Smooth muscle cell of the coronary artery (primary cell): ENCODE measurements at places on chromosomes 7 and 10. TPM values are rescaled to one million over a fixed set of nuclear protein-coding genes. Genes with fewer than 3 reads are reported as not detected.

The CALY gene
- total RNA-seq = not detected in 2 replicates

The IRF5 gene
- total RNA-seq = 0.15 TPM in 1 of 2 replicates, not detected in the other

The SUGCT gene
- total RNA-seq = 55.0 and 55.2 TPM in 2 replicates

The CRYGN gene
- total RNA-seq = not detected in 2 replicates

The TMEM248 gene
- total RNA-seq = 57.1 and 125 TPM in 2 replicates

The A1CF gene
- not detected in 2 replicates for total RNA-seq

The PRF1 gene
- total RNA-seq = not detected in 2 replicates
